ENCODE measurements at places on chromosomes 12 and 14. TPM values are rescaled to one million over a fixed set of nuclear protein-coding genes. Genes with fewer than 3 reads are reported as not detected.

GRCh38 chr12:99386907-99387306 is 260.6 kb upstream of the GARIN6 start:
- no peak for DNase-seq

ZDHHC22 gene
- polyA plus RNA-seq: 0.30 TPM

DNA sequence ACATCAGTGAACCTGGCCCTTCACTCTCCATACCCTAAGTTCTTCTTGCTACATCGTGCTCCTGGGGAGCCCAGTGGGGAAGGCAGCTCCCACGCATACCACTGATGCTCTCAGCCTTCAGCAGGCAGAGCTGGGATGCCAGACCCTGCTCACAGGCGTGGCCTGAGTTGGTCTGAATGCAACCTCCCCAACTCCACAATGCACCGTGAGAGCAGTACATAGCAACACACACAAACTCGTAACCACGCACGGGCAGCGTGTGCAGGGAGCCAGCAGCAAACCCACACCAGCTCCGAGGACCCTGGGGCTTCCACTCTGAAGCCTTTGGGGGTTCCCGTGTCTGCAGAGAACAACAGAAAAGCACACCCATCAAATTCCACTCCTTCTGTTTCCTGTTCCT is 37.3 kb downstream of the ANO2 start:
- no peak for DNase-seq

NID2 gene
- polyA plus RNA-seq: 86.3 TPM

DIP2B gene
- 19.7 TPM for polyA plus RNA-seq

GRCh38 chr14:104448321-104448720 is 131.2 kb upstream of the C14orf180 start:
- DNase-seq: no peak

DNA sequence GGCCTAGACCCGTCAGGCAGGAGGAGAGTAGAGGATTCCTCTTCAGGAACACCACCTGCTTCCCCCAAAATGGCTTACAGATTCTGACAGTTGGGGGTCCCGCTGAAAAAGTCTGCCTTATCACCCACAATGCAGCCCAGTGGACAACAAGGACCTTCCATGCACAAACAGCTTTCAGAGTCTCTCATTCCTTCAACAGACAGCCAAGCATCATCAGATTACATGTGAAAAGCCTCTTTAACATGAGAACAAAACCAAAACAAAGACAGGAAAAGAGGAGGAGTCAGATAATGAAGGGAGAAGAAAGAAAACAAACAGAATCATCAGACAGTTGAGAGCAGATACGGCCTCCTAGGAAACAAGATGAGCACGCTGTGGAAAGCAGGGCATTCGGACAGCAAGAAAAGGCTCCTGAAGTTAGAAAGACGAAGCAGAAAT is 18.3 kb downstream of the KCTD10 start:
- DNase-seq: no peak

VRTN gene
- polyA plus RNA-seq: not detected

DNA sequence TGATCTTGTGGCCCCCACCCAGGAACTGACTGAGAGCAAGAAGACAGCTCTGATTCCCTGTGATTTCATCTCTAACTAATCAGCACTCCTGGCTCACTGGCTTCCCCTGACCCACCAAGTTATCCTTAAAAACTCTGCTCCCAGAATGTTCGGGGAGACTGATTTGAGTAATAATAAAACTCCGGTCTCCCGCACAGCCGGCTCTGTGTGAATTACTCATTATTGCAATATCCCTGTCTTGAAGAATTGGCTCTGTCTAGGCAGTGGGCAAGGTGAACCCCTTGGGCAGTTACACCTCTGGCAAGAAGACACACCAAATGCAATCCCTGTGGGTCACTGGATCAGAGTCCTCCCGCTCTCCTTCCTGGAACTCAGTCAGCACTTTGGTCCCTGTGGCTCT is 21.3 kb downstream of the SLC7A7 start:
- DNase-seq: no peak

DNA sequence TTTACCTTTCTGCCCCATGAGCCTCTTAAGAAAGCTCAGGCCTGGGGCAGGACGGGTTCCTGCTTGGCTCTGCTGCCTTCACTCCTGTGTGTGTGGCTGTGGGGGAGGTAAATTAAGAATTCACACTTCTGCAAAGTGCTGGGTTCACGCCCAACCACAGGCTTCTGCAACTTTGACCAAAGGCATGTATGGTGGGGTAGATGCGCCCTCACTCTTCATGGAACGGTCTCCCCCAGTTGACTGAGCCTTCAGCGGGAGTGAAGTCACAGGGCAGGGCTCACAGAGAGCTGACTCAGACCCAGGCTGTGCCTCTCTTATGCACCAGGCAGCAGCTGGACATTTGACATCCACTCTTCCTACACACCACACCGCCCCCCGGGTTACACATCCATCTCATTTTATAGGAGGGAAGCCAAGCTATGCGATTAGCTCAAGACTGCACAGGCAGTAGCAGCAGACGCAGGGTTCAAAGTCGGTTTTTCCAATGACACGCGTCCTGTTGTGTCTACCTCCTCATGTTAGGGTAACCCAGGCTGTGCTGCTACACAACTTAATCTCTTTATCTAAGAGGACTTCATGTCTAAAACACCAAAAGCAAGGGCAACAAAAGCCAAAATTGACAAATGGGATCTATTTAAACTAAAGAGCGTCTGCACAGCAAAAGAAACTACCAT is 15.4 kb upstream of the BCL11B start:
- DNase-seq: no peak

- DNase-seq: no peak
These were observed 1.3 kb upstream of the MAP3K9 start for GRCh38 chr14:70810621-70811020.

- no peak for DNase-seq
These were observed 13.7 kb downstream of the ZBTB1 start for GRCh38 chr14:64518229-64518628.

FAM186B gene
- 2.7 TPM for polyA plus RNA-seq

DNA sequence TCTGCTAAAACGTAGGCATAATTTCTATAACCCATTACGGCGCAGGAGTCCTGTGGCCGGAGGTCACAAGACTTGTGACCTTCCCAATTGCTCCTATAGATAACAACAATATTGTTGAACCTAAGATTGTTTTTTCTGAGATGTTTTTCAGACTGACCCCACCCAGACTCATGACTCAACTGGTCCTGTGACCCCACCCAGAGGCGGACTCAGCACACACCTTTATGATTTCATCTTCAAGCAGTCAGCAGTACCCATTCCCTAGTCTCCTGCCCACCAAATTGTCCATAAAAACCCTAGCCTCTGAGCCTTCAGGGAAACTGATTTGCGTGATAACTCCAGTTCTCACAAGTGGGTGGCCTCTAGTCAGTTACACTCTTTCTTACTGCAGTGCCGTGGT is 5.9 kb upstream of the PPP4R3A start:
- no peak for DNase-seq

GRCh38 chr14:96681829-96682228 is 115.4 kb upstream of the VRK1 start:
- no peak for DNase-seq

DNA sequence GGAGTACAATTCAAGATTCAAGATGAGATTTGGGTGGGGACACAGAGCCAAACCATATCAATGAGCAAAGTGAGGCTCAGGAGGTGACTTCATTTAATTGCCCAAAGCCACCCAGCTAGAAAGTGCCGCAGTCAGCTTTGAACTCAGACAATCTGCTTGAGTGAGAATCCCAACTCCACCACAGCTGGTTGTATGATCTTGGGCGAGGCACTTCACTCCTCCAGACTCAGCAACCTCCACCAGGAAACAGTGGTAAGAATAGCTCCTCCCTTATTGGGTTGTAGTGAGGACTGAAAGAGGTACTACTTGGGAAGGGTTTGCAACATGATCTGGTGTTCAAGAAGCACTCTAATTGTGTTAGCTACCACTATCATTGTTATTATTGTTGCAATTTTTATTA is 129.2 kb upstream of the RFLNA start:
- DNase-seq: no peak

BEGAIN gene
- polyA plus RNA-seq: 4.9 TPM

DNA sequence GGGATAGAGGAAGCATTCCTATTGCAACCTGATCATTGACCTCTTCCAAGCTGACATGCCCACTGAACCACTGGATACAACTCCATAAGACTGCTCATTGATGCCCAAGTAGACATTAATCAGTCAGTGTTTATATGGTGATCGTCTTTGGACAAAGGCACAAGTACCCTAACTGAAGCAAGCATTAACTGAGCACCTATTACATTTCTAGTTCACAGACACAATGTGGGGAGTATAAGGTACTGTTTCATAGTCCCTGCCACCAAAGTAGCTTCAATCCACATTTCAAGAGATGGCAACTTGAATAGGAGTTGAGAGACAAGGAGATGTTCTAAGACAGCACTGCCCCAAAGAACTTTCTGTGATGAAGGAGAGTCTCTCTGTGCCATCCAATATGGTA is 10.9 kb upstream of the COL2A1 start:
- no peak for DNase-seq

ANO2 gene
- polyA plus RNA-seq: 3.9 TPM

Measured in hindlimb muscle (tissue), 1 donor.